Tibial nerve (tissue), 4 donors: ENCODE measurements at places on chromosomes 3 and 15.

GRCh38 chr3:188779281-188779980 lies 392.3 kb upstream of the TPRG1 start:
- DNase-seq, result peak; percentile 39

- no peak for DNase-seq
Measured at GRCh38 chr3:13620776-13621365, 71.9 kb downstream of the FBLN2 start.

GRCh38 chr3:124639406-124640237 lies 90.6 kb upstream of the UMPS start:
- no peak for DNase-seq

- DNase-seq, result peak; percentile 91
Measured at GRCh38 chr3:49358217-49358883, at the start of gene GPX1. GPX1 (minus strand) TSS chr3:49358353; CDS start chr3:49358278, 75 bp downstream.

DNA sequence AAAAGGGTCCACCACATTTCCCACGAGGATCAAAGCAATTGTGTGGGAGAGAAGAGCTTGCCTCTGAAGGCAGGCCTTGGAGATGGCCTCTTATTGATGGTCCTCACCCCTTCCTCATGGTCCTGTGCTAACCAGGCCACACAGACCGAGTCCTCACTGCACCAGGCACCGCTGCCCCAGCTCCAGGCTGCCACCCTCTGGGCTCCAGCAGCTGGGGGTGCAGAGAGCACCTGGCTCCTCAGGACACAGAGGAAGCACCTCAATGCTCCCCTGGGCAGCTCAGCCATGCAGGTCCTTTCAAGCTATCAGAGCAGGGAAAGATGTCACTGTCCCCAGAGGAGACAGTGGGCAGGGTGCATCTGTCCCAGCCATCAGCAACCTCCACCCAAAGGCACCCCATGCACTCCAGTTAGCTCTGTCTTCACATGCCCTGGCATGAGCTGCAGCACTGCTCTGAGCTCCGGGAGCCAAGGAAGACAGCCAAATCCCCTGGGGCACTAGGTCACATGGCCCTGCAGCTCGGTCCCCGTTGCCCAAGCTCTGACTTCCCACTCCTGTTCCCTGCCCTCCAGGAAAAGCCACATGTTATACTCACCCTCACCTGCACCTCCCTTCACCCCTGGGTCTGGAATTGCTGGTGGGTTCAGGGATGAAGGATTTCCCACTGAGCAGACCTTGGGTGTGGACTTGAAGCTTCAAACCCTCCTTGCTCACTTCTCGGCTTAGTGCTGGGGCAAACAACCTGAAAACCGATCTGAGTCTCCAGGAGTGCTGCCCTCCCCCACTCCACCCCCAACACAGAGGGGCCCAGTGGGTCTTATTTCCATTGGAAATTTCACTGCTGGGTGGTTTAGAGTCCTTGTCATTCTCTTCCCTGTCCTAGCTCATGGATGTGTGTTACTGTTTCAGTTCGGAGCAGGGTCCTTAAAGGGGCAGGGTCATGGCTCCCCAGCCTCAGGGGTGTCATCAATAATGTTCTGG lies 32.6 kb downstream of the ALS2CL start:
- no peak for DNase-seq

GRCh38 chr3:171977441-171977840 lies 61.9 kb upstream of the FNDC3B start:
- no peak for DNase-seq

DNA sequence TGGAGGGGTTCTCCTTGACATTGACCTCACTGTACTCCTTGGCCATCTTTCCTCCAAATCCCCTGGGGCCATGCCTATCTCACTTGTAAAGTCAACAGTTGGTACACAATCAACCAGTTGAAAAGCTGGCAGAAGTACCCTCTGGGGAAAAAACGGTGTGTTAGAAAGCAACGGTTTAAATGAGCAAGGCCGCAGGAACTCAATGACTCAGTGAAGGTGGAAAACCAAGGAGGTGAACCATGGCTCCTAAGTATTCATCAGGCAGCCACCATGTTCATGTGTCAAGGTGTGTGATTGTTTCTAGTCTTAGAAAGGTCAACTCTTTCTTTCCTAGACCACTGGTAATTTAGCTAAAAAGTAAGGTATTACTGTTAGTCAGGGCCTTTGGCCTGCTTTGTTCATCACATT lies 130.9 kb upstream of the SATB1 start:
- no peak for DNase-seq
